Hepatic stellate cell (primary cell): ENCODE measurements at places on chromosomes 13 and 19.

- DNase-seq, result no peak
Observed at GRCh38 chr19:50992666-50993035, 8.8 kb downstream of the KLK8 start.

DNA sequence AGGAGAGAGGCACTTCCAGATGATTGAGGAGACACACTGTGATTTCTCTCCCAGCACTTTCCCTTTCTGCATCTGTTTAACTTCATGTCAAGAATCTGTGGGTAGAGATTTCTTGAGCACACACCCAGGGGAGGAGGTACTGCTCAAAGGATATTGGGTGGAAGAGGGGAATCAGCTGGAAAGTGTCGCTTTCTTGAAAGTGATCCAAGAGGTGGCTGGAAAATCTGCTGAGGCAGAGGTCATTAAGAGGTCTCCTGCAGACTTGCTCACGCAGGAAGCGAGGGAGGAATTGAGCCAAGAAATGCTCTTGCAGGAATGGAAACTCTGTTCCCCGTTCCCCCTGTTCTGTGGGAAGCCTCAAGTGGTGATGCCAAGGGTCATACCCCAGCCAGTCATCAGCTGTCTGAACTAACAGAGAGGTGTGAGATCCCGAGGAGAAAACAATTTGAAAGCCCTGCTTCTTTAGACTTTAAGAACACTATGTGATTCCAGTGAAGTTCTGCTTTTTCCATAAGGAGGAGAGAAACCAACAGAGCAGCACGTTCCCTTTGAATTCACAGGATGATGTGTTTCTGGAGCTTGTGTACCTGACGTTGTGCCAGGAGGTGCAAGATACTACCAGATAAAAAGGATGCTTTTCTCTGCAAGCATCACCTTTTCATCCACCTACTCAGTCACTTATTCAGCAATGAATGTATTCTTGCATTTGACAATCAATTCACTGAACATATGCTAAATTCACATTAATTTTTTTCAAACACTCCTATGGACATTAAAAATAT, 163.4 kb upstream of the GPR12 start:
- peak; percentile 24 for DNase-seq

DNA sequence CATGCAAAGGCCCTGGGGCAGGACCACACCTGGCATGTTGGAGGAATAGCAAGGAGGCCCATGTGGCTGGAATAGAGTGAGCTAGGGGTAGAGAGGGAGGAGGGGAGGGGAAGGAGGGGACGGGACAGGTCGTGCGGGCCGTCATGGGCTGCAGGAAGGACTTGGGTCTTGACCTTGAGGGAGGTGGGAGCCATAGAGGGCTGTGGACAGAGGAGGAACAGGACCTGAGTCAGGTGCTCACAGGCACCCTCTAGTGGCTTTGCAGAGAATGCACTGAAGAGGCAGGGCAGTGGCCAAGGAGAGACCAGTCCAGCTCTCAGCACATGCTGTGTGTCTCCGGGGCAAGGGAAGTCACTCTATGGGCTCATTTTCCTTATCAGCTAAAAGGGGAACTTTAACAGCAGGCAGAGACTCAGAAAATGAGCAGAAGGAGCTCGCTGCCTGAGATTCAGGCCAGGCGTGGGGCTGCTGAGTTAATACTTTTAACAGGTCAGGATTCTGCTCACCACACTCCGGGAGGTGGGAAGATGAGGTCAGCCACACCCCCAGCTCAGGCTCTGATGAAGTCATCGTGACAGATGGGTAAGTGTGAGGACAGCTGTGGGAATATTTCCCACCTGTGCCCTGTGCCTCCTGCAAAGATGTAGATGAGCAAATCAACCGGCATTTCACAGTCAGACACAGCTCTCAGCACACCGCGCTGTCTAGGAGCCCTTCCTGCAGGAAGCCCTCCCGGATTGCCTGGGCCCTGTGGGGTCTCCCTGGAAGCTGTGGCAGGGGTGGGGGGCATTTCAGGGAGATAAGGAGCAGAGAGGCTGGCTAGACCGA, 6.0 kb upstream of the TNFAIP8L1 start:
- peak; percentile 67 for DNase-seq

DNA sequence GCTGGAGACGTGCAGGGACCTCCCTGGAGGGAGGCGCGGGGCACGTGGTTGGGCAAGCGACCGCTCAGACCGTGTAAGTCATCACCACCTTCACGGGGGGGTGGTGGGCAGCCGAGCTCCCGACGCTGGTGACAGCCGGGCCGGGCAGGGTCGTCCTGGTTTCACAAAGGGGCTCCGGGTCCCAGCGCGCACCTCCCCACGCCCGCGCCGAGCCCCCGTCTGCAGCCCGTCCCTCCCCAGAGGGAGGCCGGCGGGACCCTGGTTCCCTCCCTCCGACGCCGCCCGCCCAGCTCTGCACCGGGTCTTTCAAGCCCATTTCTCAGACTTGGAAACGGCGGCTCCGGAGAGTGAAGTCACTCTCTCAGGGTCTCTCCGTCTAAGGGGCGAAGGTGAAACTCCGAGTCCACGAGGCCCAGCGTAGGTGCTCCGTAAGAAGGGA, 729 bp upstream of the ARID3A start:
- DNase-seq, result peak; percentile 86

GRCh38 chr13:50179977-50180376, 164.7 kb downstream of the KCNRG start:
- DNase-seq, result no peak

DNA sequence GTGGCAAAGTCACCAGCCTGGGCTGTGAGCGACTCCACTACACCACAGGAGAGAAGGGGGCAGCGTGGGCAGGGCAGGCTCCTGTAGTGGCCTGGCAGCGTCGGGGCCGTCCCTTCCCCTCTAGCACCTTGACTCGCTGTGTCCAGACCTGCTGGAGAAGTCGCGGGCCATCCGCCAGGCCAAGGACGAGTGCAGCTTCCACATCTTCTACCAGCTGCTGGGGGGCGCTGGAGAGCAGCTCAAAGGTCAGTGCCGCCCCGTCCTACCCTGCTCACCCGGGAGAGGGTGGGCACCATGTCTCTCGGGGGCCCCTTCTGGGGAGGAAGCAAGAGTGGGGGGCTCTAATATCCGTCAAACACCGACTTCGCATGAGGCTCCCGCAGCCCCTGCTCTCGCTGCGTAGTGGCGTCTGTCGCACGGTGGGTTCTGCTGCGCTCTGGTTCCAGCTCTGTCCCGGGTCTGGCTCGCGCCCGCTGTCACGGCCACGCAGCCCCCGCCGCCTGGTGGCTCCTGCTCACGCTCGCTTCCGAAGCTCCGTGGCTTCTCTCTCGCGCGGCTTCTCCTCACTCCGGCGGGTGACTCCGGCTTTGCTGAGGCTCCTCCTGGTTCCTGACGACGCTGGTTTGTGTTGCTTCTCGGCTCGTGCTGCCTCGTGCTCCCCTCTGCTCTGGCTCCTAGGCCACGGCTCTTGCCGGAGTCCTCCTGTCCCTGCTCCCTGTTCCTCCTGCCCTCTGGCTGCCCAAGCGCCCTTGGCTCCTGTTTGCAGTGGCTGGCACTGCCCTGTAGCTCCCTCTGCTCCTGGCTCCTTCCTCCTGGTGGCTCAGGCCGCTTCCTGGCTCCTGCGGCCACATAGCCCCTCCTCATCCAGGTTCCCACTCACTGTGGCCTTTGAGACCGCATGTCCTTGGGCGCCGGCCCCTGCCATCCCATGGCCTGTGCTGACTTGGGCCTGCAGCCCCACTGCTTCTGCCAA, 27.2 kb downstream of the MYH14 start:
- no peak for DNase-seq

DNA sequence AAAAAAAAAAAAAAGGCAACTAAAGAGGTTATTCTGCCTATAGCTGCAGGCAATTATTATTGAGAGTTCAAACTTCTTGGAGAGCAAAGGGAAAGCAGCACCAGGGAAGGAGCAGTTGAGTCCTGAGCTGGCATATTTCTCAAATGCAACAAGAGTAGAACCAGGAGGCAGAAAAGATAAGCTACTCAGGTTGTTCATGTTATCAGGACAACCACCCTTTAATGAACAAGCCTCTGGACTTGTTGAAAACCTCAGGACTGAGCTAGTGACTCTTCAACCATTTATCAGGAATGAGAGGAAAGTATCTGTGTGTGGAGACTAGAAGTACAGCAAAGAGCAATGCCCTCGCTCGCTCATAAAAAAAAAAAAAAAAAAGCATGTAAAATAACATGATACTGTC, 183.0 kb downstream of the KCTD12 start:
- DNase-seq, result no peak

DNA sequence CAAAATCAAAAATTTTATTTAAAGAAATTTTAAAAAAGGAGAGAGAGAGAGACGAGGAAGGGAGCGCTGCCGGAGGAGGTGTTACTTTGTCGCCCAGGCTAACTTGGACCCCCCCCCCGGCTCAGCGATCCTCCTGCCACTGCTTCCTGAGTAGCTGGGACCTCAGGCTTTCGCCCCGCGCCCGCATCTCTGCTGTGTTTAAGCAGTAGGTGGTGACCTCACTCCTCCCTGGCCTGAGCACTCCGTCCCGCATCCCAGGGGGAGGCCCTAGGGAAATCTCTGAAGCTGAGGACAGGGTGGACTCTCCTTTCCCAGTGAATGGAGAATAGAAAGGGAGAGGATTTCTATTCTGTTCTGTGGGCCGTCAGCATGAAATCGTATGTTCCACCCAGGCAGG, 485 bp upstream of the ZNF845 start:
- peak; percentile 23 for DNase-seq

- DNase-seq, result peak; percentile 26
Observed at GRCh38 chr13:48580185-48580803, 47.4 kb upstream of the RCBTB2 start.

DNA sequence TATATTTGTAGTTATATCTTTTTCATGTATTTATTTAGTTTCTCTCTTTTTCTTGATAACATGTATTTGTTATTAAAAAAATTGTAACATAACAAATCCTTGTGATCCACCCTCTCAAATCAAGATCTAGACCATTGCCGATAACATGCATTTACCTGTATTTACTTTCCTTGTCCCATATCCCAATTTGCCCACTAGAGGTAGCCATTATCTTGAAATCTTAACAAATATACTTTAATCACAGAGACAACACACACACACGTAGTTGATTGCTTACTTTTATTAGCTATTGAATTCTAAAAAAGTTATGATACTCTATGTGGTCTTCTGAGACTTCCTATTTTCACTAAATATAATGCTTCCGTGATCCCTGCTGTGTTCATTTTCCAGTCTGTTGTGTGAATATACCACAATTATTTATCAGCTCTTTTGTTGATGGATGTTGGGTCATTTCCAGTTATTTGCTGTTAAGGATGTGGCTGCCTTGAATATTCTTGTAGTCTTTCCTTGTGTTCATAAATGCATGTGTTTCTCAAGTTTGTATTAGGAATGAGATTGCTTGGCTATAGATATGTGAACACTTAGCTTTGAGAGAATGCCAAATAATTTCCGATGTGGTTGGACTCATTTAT, 31.3 kb upstream of the ZMYM2 start:
- no peak for DNase-seq

DNA sequence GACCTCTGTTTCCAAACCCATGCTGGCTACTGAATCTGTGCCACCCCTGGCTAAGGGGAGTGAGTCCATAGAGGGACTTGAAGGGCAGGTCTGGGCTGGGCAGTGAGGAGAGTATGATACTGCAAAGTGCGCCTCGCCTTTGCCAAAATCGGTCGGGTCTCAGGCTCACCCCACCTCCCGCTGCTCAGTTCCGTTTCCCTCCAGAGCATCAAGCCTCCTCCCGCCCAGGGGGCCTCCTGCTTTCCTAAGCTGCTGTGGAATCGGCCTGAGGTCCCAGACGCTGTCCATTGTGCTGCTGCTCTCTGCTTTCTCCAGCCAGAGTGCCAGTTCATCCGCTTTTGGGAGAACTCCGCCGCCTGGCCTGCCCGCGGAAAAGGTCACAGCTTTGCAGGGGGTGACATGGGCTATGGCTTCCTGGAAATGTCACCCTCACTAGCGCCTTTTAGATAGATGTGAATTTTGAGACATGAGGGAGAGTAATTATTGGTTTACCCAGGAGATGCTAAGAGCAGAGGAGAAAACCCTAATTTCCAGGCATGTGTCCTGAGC, 1418.4 kb downstream of the UQCRFS1 start:
- peak; percentile 49 for DNase-seq

DNA sequence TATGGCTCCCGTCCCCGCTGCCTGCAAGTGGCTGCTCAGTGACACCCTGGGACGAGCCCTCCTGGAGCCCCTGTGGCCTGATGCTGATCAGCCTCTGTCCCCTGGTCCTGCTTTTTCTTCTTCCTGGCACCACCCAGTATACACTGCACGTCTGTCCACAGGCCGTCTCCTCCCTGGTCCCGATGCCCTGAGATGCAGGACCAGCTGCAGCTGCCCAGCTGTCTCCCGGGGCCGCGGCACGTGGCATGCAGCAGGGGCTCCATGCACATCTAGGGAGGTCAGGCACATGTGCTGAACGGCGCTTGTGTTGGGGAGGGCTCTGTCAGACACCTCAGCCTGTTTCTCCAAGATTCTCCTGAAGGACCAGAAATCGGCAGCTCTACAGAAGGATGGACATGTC, 30.2 kb downstream of the ZFR2 start:
- no peak for DNase-seq

DNA sequence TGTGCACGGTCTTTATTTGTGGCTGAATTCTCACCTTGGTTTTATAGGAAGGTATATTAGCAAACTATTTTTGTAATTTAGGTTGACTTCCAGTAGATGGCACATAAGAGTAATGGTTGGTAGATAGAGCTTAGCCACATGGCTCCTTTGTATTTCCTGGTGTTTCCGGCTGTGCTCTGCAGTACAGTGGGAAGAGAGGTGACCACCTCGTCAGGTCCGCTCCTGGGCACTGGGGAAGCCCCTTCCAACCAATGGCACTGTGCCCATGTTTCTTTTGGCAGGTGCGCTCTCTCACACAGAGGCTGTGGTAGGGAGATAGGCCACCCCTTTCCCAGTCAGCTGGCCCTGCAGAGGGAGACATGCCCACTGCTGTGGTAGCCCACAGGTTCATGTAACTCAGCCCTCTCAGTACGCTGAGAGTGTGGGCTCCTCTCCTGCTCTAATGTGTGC, 74.3 kb upstream of the ATP12A start:
- peak; percentile 30 for DNase-seq

GRCh38 chr19:7385062-7385461, 36.3 kb downstream of the ARHGEF18 start:
- DNase-seq, result no peak

- no peak for DNase-seq
Observed at GRCh38 chr19:12944104-12944674, 1.5 kb upstream of the RAD23A start.

GRCh38 chr19:11814700-11815035, 595 bp downstream of the ZNF440 start:
- DNase-seq, result no peak

- no peak for DNase-seq
Observed at GRCh38 chr13:51623473-51623872, 39.2 kb downstream of the WDFY2 start.
